AG08395 (cell line): ENCODE measurements at places on chromosomes 3 and 15.

DNA sequence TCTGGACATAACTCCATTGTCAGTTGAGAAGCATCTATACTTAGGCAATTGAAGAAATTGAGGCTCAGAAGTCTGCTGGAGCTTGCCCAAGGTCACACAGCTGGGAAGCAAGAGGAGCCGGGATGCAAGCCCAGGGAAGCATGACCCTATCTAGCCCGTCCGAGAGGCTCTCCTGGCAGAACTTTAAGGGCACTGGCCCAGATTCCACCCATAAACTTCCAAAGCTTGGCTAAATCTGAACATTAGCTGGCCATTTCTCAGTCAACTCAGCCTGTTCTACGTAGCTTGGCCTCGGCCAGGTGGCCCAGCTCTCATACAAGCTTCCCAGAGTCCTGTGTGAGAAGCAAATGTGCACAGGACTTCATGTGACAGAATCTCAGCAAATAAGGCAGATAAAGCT, 75.8 kb downstream of the LRIG1 start:
- no peak for DNase-seq

DNA sequence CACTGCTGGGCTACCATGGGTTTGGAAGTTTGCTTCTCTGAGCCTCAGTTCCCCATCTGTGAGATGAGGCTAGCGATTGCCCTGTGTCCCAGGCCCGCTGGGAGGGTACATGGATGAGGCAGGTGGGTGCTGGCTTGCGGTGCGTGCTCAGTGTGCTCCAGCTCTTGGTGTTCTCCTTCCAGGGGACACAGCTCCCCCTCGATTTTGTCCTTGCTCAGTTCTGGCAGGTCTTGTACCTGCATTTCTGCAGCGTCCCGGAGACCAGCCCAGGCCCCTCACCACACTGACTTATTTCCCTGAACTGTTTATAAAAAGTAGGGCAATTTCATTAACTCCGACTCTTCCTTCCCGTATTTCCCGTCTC, 95.4 kb downstream of the TBC1D2B start:
- DNase-seq, result no peak

GRCh38 chr3:156477323-156477722, 77.6 kb downstream of the SSR3 start:
- DNase-seq, result peak; percentile 80

DNA sequence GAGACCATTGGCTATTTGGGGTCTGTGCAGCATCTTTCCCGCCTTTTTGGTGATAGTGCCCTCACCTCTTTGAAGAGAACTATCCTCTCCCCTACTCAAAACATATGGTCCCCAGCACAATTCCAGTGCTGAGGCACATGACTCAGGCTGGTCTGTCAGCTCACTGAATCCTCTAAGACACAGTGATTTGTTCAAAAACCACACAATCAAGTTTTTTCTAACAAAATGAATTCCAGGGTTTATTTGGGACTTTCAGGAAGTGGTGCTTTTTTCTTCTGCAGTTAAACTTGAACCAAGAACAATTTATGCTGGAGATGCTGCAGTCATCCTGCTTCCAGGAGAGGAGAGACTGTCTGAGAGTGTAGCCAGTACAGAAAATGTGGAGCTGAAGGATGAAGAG, 142.5 kb upstream of the LMCD1 start:
- no peak for DNase-seq
